Kidney capillary endothelial cell (primary cell): ENCODE measurements at places on chromosomes 2 and 18.

- DNase-seq: peak; percentile 49
These were observed 7.2 kb downstream of the CPSF3 start for GRCh38 chr2:9430316-9431293.

GRCh38 chr2:149687052-149687427 is 99.5 kb upstream of the MMADHC start:
- DNase-seq: no peak

GRCh38 chr2:197108758-197109157 is 182.3 kb upstream of the PGAP1 start:
- peak; percentile 93 for DNase-seq

DNA sequence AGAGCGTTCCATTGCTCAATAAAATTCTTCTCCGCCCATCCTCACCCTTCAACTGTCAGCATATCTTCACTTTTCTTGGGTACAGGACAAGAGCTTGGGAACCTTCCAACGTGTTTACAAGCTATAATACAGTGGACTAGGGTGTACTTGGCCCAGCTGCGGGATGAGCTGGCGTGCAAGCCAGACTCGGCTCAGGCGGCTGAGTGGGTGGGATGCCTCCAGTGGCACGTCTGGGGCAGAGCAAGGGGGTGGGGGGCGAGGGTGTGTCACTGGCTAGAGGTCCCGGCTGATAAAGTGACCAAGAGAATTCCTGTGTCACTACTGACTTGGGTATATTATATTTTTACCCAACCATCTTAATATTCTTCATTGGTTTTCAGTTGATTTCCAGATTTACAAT is 179.7 kb downstream of the EVA1A start:
- DNase-seq: no peak

GRCh38 chr18:76449111-76449453 is 46.0 kb downstream of the ZNF516 start:
- no peak for DNase-seq

DNA sequence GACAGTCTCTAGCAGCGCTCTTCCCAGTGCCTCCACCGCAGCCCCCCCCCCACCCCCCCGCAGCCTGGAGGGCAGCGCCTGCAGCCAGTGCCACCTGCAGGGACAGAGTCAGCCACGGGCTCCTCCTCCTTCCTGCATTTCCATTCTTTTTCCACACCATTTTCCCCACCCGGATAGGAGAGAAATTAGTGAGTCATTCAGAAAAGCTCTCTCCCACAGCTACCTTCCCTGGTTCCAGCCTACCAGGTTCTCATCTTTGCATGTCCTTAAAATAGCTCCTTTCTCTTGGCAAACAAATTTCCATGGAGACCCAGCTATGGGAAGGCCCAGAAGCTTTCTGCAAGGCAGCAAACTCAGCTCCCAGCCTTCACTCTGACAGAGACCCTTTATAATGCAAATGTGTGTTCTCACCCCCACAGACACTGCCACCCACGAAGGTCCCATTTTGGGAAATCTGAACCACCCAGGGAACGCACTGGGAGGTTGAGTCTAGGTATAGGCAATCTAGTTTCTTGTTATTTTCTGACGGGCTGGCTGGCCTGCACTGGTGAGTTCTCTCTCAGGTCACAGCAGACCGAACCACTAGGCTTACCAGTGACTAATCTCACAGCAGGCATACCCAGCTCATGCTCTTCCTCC is 41.8 kb upstream of the ATG16L1 start:
- DNase-seq: peak; percentile 26

GRCh38 chr18:43869451-43870008 is 592.2 kb upstream of the SYT4 start:
- no peak for DNase-seq

GRCh38 chr2:138078153-138078552 is 113.9 kb downstream of the HNMT start:
- DNase-seq: no peak

- DNase-seq: peak; percentile 40
These were observed 258.5 kb downstream of the TWIST2 start for GRCh38 chr2:239106314-239106908.

- no peak for DNase-seq
These were observed 15.9 kb downstream of the ERFE start for GRCh38 chr2:238174701-238175100.

DNA sequence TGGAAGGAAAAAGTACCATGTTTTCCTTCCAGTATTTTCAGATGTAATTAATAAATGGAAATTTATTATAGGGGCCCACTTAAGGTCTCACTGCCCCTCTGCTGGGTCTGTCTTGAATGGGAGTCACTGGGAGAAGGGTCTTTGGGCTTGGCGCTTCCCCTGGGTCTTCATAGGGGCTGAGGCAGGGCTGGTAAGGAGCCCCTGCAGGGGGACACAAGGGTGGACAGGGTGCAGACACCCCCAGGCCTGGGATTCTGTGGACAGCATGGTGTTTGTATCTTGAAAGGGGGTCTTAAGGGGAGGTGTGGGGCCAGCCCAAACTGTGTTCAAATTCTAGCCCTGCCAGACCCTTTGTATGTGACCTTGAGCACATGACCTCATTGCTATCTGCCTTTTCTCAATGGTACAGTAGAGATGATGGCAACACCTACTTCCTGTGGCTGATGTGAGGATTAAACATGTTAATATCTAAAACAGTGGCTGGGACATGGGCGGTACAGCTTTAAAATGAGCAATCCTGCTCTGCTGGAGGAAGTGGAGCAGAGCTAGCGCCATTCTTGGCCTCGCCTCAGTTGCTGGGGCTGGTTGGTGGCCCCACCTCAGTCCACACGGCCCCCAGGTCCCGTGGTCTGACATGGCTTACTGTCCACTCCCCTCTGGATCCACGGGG is 71.6 kb downstream of the GNAL start:
- no peak for DNase-seq

GRCh38 chr2:216653931-216654365 is 20.7 kb downstream of the IGFBP2 start:
- no peak for DNase-seq

GRCh38 chr2:96145036-96145847 is at the start of gene DUSP2:
DUSP2 (minus strand) TSS chr2:96145440; CDS start chr2:96145354, 86 bp downstream.
- DNase-seq: peak; percentile 40

DNA sequence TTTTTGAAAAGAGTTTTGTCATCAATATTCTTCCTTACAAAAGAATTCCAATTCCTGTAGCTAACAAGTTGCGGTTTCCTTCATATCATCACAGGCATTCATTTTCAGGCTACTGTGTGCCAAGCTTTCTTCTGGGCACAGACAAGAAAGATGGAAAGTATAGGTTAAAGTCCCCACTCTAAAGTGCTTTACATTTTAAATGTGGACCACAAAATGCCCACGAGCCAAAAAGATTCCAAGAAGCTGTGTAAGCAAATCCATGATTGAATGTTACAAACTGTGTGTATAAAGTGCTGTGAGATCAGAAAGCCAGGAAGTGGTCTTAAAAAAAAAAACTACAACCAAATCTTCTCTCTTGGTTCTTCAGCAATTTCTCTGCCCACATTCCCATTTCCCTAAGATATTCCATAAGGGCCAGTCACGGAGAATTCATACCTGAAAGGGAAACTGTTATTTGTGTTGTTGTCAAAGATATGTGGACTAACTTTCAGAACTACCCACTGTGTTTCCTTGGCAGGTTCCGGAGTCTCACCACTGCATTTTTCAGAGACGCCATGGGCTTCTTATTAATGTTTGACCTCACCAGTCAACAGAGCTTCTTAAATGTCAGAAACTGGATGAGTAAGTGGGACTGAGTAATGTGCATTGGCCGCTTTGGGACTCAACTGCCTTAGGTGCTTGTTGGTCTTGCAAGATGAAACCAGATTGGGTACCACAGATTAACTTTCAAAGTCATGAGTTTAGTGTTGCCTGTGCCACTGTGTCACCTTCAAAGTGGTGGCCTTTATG is 55.7 kb downstream of the RAB27B start:
- DNase-seq: no peak

DNA sequence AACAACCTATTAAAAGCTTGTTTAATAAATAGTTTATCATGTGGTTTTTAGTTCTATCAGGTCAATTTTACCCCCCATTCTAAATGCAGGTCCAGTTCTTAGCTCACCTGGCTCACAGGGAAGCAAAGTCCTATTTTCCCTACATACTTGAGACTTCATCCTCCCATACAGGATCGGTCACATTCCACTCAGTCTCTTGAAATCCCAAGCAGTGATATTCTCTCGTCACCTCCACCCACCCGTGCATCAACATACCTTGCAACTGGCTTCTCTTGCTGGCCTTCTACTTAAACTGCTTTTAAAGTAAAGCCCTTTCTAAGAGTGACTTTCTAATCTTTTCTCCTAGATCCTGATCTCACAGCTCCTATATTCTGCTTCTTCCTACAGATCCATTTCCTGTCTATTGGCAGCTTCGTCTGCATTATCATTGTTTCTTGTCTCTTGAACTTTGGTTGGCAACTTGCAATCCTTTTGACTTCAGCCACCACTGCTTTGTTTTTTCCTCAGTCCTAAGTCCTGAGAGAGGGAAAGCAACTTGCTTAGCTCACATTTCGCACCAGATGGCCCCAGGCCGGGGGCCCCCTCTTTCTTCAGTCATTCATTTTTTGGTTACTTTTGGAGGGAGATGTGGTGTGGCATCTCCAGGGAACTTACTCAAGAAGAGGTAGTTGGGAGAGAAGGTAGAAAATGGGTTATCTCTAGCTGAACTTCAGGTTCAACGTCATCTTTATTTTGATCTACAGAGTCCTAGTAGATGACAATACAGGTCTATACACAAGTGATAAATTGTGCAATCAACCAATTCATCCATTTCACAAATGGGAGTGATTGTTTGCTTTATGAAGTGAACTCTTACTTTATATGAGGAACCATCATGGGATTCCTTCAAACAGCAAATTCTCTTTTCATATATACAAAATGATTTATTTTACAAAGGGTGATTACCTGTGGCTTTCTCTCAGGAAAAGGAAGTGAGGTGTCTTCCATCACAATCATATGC is 23.9 kb upstream of the NCOA1 start:
- DNase-seq: no peak

GRCh38 chr2:99067871-99068625 is 73.5 kb upstream of the C2orf15 start:
- DNase-seq: no peak

DNA sequence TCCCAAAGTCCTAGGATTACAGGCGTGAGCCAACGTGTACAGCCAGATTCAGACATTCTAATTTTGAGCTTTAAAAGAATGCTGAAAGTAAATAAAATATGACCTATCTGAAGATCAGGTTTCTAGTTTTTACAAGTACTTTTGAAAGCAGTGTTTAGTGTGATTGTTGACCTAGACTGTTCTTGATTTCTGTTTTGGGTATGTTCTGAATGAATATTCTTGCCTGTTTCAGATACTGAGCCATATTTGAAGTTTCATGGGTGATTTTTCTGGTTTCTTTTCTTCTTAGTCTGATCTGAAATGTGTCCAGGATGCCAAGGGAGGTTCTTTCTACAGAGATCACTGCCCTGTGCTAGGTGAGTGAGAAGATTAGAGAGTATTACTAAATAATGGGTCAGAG is 37.2 kb downstream of the MIB1 start:
- DNase-seq: no peak

DNA sequence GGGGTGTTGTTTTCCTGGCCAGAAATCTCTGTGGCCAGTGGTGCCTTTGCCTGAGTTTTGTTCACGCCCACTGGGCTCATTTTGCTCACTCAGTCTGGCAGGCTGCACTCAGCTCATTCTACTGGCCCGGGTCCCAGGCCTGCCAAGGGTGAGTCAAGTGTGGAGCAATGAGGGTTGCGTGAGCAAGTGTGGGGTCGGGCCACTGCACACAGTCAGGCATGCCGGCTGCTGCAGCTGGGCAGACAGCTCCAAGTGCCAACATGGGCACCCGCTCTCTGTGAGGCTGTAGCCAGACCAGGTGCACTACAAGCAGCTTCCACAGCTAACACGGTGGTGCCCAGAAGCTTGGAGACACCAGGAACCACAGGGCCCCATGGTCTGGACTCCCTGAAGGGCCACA is 801.1 kb upstream of the RAB6C start:
- no peak for DNase-seq

DNA sequence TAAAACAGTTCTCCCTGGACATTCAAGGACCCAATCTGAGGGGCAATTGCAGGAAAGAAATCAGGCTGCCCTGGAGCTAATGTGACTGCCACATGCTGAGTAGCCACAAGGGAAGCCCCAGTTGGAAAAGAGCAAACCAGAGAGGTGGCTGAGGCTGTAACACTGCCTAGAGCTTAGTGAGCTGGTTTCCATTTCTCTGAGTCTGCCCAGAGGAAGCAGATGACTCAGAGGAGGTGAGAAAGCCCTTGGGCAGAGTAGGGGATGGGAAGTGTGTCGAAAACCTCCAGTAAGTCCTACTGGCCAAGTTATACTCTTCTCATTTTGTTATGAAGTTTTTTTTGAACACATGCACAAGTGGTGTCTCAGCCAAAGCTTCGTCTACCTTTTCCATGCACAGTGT is 753.0 kb downstream of the CNTNAP5 start:
- DNase-seq: no peak

DNA sequence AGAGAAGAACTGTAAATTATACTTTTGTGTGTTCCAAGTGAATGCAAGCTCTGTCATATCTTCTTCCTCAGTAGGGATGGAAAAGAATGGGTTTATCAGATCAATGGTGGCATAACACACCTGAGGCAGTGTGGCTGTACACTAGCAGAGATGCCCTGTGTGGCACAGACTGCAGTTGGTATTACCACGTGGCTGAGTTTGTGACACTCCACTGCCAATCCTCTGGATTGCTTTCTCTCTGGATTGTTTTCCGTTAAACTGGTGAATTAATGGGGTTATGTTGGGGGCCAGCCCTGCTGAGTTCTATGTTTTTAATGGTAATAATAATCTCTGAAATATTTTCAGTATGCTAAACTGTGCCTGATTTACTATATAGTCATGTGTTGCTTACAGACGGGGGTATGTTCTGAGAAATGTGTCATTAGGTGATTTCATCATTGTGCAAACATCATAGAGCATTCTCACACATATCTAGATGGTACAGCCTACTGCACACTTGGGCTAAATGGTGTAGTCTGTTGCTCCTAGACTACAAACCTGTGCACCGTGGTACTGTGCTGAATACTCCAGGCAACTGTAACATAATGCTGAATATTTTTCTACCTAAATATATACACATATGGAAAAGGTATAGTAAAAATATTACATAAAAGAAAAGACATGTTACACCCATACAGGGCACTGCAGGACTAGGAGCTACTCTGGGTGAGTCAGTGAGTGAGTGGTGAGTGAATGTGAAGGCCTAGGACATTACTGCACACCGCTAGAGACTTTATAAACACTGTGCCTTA is 84.7 kb upstream of the ST6GAL2 start:
- DNase-seq: no peak

- DNase-seq: peak; percentile 77
These were observed 21.2 kb upstream of the EPAS1 start for GRCh38 chr2:46275995-46276394.

DNA sequence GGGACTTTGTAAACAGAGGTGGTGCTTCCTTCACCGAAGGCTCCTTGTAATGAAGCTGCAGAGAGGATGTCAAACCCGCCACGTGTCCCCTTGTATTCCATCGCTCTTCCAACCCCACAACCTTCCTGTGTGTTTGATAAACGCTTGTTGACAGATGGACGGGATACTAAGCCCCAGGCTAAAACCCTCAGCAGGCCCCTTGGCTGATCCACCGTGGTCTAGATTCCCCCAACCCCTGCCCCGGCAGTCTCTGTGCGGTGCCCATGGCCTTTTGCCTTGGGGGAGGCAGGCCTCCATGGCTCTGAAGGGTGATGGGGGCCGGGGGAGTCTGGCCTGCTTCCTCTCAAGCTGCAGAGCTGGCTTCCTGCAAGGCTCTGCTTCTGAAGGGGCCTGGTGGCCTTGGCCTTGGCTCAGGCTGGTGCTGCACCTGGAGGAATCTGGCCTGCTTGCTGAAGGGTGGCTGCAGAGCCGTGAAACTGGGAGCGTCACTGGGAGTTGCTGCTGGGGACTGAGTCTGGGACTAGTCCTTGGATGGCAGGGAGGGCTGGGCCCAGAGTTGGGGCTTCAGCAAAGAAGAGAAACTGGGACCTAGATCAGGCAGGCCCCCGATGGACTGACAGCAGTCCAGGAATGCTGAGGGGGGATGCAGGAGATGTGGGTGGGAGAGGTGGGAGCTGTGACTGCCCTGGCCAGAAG is 9.6 kb upstream of the NTSR2 start:
- DNase-seq: no peak
